ENCODE measurements at places on chromosomes 5 and 9.

DNA sequence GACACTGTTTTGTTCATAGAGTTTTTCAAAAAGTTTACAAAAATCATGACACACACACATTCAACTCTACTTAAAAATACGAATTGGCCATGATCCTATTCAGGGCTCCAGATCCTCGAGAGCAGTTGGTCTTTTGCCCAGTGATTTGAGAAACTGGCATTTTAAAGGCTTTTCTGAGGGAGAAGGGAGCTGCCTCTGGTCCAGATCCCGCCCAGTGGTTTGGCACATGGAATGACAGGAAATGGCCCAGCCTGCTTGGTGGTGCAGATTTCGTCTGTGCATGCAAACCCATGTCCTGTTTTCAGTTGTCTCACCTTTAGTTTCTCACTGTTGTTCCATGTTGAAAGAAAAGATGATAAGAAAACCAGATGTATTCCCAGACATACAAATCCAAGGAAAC, 3.6 kb downstream of the CAMK4 start:
- peak; percentile 5 for DNase-seq

DNA sequence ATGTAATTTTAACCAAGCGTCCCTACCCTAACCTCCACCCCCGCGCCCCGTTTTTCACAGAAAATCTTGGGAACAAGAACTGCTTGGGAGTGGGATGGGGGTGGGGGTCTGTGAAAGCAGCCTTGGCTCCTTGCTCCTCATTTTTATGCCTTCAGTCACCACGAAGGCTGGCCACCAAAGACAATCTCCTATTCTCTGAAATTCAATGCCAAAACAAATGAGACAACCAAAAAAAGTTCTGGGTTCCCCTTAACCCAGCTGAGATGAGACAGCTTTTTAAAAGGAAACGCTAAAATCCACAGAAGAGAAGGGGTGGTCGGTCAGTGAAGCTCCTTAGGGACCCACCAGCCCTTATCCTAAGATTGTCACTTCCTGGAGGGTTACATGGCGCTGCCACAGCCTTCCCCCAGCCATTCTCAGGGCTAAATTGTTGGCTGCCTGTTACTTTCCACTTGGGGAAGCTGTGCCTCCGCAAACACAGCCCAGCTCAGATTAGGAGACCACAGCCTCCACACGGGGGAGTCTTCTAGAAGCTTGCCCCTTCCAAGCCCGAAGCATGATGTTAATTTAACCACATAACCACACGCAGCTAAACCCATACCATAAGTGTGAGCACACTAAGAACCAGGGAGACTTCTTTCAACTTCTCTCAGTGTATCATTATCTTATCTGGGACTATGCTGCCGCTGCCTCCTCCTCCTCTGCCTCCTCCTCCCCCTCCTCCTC, 136.3 kb downstream of the FOXD1 start:
- no peak for DNase-seq

- DNase-seq, result no peak
Measured at GRCh38 chr9:114258866-114259797, 63.8 kb upstream of the ORM1 start.

DNA sequence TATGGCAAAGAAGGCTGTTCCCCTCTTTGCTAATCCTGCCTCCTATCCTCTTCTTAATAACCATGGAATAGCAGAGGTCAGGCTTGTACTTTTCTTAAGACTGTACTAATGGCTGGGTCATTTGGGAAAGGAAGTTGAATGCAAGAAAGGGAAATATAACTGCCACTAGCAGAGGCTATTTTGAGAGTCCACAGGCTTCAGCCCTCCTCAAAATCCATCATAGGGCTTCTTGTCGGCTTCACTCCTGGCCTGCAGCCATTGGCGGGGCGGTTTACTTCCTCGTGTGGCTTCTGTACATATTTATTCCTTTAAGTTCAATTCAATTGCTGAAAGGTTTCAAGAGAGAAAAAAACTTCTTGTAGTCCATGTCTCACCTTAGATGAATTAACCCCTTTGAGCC, 2.8 kb upstream of the PARP8 start:
- DNase-seq, result no peak

- no peak for DNase-seq
Measured at GRCh38 chr5:172207511-172207910, 13.5 kb downstream of the EFCAB9 start.
